ENCODE measurements at places on chromosomes 1 and 21.

- DNase-seq: no peak
These were observed 188.3 kb downstream of the NRIP1 start for GRCh38 chr21:14876524-14876840.

DNA sequence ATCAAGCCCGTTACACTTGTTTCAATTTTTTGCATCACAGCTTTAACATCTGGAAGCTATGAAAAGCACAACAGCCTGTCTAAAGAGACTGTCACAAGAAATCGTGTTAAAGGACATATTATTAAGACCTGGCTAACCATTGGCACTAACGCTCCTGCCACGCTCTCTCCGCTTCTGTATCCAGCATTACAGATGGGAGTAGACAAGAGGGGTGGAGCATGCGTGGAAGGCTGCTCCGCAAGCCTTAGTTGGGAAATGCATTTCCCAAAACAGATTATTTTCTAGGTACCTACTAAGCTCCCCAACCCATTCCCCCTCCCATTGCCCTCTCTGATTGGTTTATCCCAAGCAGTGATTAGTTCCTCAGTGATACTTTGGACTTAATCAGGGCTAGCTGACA lies 72.4 kb downstream of the NTNG1 start:
- no peak for DNase-seq

DNA sequence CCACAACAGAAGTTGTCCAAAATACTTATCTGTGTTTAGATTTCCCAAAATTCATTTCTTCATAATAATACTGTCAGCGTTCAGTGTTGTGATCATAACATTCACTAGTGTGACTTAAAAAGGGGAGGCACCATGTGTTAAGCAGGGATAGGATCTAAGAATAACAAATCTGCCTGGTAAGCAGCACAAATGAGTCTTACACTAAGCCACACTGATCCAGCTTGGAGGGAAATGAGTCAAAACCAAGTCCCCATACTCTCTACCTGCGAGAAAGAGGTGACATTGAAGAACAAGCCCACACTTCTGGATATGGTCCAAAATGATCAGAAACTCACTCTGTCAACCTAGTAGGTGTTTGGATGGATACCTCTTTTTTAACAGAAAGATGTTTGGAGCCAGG lies 145.5 kb downstream of the CRB1 start:
- DNase-seq: no peak

- no peak for DNase-seq
These were observed 38.5 kb upstream of the TDRD10 start for GRCh38 chr1:154463512-154463990.

Measured in epithelial cell of esophagus (primary cell).